ENCODE measurements at places on chromosomes 5 and 9. TPM values are rescaled to one million over a fixed set of nuclear protein-coding genes. Genes with fewer than 3 reads are reported as not detected.

DNA sequence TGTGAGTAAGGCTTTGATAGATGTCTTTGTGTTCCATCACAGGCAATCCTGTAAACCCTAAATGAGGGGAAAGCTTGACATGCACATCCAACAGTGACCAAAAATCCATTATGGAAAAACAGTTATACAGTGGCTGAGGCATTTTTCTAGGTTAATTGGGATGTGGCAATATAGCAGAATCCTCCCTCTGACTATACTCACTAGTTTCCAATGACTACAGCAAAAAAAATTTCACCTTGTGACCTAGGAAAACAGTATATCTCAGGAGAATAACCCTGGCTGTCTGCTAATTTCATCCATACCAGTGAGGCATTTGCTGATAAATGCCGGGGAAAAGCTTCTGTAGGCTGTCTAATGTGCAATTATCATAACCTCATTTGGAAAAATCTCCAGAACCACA lies 49.9 kb upstream of the SNCAIP start:
- H3K4me3 ChIP-seq, result no peak overlapping the region
- no peaks in the 10 kb centered on the region for H3K27me3 ChIP-seq
- no peak for DNase-seq
- H3K27ac ChIP-seq, result no peak overlapping the region
- no peaks in the 10 kb centered on the region for H3K36me3 ChIP-seq

DNA sequence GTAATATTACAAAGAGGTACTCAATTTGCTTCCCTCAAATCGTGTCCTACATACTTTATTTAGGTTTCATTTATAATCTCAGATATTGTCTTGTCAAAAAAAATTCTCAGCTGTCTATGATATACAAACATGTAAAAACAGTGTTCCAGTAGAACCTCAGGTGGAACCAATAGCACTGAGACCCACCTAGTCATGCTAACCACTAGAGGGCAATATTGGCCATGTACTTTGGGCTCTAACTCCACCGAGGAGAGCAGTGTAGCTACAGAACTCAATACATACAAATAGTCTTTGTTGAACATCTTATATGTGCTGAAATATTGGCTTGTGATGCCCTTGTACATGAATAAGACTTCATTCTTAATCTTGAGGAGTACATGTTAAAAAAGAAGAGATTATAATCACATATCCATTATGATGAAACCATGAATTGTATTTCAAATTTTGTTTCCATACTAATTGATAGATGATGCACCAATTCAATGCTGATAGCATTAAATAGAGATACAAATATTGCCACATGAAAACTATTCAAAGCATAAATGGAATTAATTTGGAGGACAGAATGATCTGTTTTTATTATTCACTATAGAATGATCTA lies 71.2 kb upstream of the CNTLN start:
- no peaks in the 10 kb centered on the region for H3K4me1 ChIP-seq
- no peak for DNase-seq
- no peak overlapping the region for H3K4me3 ChIP-seq
- no peak overlapping the region for H3K27ac ChIP-seq
- no peaks in the 10 kb centered on the region for H3K27me3 ChIP-seq

GRCh38 chr9:116282597-116282996 lies 129.0 kb downstream of the PAPPA start:
- H3K27me3 ChIP-seq, result no peaks in the 10 kb centered on the region
- no peak overlapping the region for H3K4me3 ChIP-seq
- no peaks in the 10 kb centered on the region for H3K36me3 ChIP-seq
- DNase-seq, result no peak
- H3K4me1 ChIP-seq, result no peaks in the 10 kb centered on the region

DNA sequence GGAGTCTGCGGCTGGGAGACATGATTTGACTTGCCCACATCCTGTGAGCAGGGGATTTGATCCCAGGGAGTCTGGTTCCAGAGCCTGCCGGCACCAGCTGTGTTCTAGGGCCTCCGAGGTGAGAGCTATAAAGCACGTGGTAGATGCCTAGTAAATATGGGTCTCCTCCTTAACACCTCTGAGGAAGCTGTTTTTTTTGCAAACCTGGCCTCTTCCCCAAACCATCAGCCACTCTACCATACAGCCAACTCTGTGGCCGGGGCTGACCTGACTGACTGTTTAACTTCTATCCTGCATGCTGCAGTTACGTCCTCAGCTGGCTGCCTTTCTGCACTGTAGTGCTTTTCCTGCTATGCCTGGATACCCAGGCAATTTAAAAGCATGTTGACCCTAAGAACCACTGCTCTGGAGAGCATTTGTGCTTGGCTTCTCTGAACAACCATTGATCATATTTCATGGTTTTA lies 220.5 kb downstream of the SLIT3 start:
- H3K27ac ChIP-seq, result no peak overlapping the region
- peaks cover 4% of the 10 kb centered on the region for H3K27me3 ChIP-seq
- no peaks in the 10 kb centered on the region for H3K4me1 ChIP-seq
- H3K4me3 ChIP-seq, result no peak overlapping the region

GRCh38 chr9:112084334-112084733 lies 90.8 kb downstream of the SUSD1 start:
- H3K27ac ChIP-seq, result no peak overlapping the region
- H3K36me3 ChIP-seq, result peaks cover 88% of the 10 kb centered on the region
- peaks cover 7% of the 10 kb centered on the region for H3K4me1 ChIP-seq
- H3K4me3 ChIP-seq, result no peak overlapping the region
- no peak for DNase-seq

GRCh38 chr5:133147815-133148567 lies 96.2 kb downstream of the HSPA4 start:
- DNase-seq, result no peak
- no peak overlapping the region for H3K27ac ChIP-seq
- H3K4me1 ChIP-seq, result no peaks in the 10 kb centered on the region
- H3K27me3 ChIP-seq, result peaks cover 8% of the 10 kb centered on the region

GRCh38 chr5:14483504-14484157 lies 98.0 kb upstream of the OTULINL start:
- peaks cover 43% of the 10 kb centered on the region for H3K27me3 ChIP-seq
- no peak overlapping the region for H3K27ac ChIP-seq
- H3K4me1 ChIP-seq, result no peaks in the 10 kb centered on the region

Gene CACFD1
- total RNA-seq, result 1.4 TPM

Gene ZBTB34
- total RNA-seq, result 13.4 TPM
